Stimulated activated memory B cell treated with anti-CD40 and anti-IgM and Interleukin-4, amounts not matched to agents 10 μg/mL and 1 μg/mL and 100 μg/mL, for 72 hours (primary cell): ENCODE measurements at places on chromosomes 5 and 9.
A peak's percentile ranks its signal among the peaks of the same experiment; 100 is the strongest.

- ATAC-seq: peak; percentile 31
Observed at GRCh38 chr5:176863041-176863764, 35.9 kb downstream of the HK3 start.

GRCh38 chr9:88060746-88061145, 77.5 kb downstream of the SPATA31C2 start:
- no peak for ATAC-seq

DNA sequence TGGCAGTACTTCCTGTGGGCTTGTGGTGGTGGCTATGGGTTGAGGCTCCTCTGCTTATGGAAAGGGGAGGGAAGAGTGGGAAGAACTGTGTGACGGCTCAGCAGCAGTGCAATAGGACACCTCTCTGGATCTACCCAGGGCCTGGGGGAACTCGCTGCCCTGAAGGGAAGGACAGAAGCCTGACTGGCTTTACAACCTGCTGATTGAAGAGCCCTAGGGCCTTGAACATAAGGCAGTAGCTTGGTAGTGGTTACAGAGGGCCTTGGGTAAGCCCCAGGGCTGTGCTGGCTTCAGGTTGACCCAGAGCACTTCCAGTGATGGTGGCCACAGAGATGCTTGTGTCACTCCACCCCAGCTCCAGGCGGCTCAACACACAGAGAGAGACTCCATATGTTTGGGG, 5.5 kb downstream of the CCIN start:
- no peak for ATAC-seq

GRCh38 chr9:82729141-82729540, 333.8 kb downstream of the RASEF start:
- no peak for ATAC-seq

- ATAC-seq: no peak
Observed at GRCh38 chr9:13175732-13176131, 103.8 kb downstream of the MPDZ start.

GRCh38 chr5:33688526-33688925, 203.3 kb downstream of the ADAMTS12 start:
- ATAC-seq: no peak

- ATAC-seq: no peak
Observed at GRCh38 chr9:36765077-36765390, 192.3 kb downstream of the MELK start.

DNA sequence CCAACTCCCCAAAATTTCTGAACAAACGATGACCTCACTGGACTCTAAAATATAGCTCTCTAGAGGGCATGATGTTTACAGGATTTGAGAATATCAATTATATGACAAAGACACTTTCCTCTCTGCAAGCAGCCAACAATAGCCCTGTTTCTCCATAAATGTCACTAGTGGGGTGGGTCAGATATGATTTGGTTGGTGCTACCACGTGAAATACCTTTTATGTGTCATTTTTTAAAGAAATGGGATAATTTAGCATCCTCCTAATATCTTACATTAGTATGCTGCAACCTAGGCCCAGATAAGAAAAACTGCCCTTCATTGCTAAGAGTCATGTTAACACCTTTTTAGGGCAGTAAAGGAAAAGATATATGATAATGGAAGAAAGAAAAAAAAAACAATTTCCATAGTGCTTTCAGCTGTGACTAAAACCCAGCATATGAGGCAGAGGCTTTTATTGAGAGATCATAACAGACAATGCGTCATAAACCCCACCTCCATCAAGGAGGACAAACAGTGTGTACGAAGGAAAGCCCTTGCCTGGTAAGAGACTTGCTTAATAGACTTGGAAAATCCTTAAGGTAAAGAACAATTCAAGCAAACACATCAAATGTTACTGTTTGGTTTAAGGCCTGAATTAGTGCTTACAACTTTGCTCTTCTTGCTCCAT, 372.4 kb upstream of the PAPPA start:
- no peak for ATAC-seq

- ATAC-seq: no peak
Observed at GRCh38 chr5:61168951-61169350, 6.7 kb upstream of the SMIM15 start.

DNA sequence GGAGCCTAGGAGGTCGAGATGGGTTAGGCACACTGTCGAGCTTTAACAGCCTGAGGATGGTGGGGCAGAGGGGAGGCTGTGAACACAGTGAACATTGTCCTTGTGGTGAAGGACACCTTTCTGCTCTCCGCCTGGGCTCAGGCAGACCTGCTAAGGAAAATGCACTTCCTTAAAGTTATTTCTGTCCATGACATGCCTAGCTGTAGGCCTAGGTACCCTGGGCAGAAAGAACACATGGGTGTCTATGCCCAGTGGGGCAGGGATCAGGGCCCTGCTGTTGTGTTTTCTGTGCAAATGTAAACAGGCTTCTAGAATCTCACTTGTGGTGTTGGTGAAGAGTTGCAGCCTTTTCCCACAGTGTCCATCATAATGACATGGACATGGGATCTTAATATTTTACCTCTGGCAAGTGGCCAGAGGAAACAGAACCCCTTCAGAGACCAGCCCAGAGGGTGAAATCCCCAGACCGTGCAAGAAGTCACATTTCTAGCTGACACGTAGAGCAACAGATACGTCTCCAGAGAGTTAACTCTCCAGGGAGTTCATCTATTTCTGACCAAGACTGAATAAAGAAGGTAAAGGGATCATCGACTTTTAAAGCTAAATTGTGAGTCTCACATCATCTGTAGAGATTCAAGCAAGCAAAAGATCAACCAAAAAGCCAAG, 79.2 kb downstream of the C9orf152 start:
- ATAC-seq: peak; percentile 88

- no peak for ATAC-seq
Observed at GRCh38 chr9:92509050-92509449, 26.7 kb downstream of the ECM2 start.

DNA sequence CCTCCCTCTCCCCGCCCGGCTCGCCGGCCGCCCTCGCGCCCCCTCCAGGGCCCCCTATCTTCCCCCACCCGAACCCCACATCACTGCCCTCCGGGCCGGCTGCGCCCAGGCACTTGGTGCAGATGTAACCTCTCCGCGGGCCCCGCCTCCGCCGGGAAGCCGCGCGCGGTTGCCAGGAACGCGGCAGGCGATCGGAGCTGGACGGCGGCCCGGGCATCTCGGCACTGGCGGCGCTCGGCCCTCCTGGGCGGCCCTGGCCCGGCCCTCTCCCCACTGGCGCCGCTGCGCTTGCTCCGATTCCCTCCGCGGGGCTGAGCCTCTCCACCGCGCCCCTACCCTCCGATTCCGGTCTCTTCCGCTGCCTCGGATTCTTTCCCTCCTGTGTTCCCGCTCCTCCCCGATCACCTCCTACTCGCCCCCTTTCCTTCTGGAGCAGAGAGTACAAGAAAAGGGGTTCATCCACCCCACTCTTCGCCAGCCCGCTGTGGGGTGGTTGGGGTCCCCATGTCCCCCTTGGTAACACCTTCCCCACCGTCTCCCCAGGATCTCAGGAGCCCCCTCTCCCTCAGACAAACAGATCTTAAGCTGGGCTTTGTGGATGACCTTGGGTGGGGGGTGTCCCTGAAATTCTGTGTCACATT, 70.6 kb downstream of the C9orf50 start:
- ATAC-seq: no peak

DNA sequence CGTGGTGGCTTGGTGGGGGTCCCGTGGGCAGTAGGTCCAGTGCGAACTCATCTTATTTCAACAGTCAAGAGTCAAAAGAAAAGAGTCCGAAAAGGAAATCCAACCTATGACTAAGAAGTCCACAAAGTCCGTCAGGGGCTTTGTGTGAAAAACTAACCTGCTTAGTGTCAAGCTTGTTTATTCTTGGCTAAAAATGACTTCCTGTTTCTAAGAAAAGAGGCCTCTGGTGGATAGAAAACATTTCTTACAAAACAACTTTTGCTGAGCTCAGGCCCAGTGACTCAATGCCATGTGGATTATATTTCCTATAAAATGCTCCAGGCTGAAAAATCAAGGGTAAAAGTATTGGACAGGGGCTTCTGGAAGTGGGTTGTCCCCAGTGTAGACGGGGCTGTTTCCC, 105.9 kb downstream of the GADD45G start:
- ATAC-seq: no peak

GRCh38 chr5:179773686-179774040, 20.1 kb upstream of the LTC4S start:
- no peak for ATAC-seq

DNA sequence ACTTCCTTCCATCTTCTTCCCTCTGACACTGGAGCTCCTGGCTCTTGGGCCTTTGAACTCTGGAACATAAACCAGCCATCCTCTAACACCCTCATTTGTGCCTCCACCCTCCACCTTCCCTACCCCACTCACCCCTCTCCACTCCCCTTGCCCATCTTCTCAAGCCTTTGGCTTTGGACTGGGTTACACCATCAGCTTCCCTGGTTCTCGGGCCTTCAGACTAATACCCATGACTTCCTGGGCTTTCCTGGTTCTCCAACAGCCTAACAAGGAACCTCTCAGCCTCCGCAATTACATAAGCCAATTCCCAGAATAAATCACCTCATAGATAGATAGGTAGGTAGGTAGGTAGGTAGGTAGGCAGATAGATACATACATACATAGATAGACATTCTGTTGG, 67.1 kb downstream of the FREM1 start:
- ATAC-seq: no peak

GRCh38 chr5:177320879-177321278, 9.2 kb upstream of the MXD3 start:
- ATAC-seq: peak; percentile 54

- ATAC-seq: no peak
Observed at GRCh38 chr5:115641948-115642347, 16.1 kb upstream of the TMED7 start.

DNA sequence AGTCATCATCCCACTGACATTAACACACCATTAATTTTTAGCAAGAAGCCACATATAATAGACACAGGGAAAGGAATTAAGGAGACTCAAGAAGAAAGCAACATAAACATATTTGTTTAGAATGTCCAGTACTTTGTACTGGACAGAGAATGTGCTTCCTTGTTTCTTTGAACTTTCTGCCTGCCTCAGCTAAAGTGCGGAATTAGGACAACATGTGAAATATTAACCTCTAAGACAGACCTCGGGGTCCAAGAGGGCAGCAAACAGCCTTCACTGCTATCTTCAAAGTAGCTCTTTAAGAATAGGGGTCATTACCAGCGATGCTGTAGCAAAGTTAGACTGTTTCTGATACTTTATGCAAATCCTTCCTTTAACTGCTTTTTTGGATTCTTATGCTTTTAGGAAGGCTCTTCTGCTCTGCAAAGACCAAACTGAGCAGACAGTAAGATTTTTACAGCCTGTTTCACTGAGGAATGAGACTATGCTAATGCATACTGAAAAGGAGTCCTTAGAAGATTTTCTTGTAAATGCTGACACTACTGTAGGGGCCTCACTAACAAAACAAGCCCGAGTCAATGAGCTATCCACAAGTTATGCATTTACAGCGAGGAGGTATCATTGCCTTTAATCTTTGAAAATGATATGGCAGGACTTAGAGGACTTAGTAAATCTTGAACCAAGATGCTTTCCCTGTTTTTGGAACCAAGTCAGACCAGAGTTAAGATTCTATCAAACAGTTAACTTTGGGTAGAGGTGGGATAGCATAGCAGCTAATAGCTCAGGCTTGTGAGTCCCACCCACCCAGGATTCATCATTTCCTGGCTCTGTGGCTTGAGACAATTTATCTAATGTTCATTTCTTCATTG, 23.8 kb downstream of the DAB2 start:
- ATAC-seq: no peak

DNA sequence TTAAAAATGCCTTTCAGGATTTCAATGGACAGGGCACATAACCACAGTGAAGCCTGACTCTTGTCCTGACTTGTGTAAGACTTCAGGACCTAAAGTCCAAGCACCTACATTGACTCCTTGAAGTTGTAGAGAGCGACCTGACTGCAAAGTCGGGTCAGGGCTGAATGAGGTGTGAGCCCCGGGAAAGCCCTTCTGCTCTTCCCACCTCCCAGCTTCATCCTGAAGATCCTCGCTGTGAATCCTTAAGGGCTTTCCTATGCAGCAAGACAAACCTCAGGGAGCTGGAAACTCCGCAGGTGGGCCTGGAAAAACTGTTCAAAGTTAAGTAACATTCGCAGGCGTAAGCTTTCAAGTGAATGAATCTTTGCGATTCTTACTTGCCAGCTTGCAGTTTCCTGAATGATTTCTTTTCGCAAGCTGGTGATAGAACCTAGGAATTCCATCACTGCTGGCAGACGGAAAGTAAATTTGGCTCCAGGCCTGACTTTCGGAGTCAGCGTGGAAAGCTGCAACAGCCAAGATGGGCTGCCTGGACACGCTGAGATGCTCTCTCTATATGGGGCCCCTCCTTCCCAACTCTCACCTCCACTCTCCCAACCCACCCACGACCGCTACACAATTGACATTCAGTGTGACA, 10.9 kb downstream of the SEMA5A start:
- ATAC-seq: no peak

GRCh38 chr5:89342106-89342876, 459.3 kb upstream of the MEF2C start:
- ATAC-seq: peak; percentile 57

DNA sequence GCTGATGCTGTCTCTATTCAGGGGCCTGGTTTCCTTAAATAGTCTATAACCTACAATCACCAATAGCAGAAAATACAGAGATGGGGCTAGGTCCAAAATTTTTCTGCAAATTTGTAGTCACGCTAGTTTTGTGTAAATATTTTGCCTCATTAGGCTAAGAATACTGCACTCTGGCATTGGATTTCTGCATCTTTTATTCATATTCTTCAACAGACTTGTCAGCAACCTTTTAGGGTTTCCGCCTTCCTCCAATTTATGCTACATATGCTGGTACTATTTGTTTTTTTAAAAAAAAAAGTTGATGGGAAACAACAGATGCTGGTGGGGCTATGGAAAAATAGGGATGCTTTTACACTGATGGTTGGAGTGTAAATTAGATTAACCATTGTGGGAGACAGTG, 202.3 kb downstream of the GABRB2 start:
- no peak for ATAC-seq

DNA sequence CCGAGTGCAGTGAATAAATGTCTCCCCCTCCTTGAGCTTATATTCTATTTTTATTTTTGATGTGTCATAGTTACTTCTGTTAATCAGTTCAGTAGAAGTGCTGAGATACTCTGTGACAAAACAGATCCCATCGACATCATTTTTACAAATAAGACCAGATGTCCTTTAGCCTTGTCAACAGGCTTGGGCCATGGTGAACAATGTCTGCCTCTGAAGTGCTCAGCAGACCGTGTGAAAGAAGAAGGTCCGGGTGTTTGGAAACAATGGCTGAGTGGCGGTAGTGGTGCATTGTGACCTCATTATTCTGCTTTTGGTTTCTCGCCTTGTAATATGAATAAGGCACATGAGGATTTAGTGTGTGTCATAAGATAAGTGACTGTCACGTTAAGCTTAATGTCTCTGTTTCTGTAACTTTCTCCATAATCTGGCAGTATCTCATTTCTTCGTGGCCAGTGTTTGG, 71.2 kb downstream of the SYK start:
- ATAC-seq: no peak

GRCh38 chr9:128689293-128689774, 312 bp downstream of the SET start:
- peak; percentile 53 for ATAC-seq
